GOT3 (cell line): ENCODE measurements at places on chromosomes 3 and 15.

DNA sequence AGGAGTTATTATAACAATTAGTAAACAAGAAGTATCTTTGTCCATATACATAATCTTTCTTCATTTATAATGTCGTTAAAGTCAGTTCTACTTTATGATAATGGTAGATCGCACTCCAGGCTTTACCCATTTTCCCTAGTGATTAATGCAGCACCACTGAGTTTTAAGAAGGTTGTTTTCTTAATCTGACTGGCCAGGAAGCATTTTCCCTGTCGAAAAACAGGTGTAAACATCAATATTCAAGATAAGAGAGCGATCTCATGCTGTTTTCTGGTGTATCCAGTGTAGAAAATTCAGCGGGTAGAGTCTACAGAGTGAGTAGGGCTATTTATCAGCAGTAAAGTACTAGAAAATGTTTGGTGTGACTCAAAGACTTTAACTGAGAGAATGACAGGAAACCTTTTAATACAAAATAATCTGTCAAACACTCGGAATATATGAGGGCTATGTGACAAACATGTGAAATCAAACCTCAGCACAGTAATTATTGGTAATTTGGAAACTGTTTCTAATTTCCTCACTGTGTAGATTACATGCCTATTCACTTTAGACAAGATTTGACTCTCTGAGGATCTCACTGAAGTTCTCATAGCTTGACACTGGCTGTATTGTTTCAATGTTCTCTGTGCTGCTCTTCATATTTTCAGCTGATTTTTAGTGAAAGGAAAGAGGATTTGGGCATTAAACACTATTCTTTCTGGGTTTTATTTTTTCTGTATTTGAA, 1013.2 kb downstream of the VGLL3 start:
- DNase-seq: no peak

GRCh38 chr3:158683230-158683962, 10.9 kb upstream of the LXN start:
- DNase-seq: no peak

- DNase-seq: no peak
Measured at GRCh38 chr3:57822686-57823085, 66.6 kb downstream of the SLMAP start.

- no peak for DNase-seq
Measured at GRCh38 chr15:89654301-89654761, 936 bp downstream of the KIF7 start.

- DNase-seq: no peak
Measured at GRCh38 chr3:16842272-16843270, 42.2 kb upstream of the PLCL2 start.

DNA sequence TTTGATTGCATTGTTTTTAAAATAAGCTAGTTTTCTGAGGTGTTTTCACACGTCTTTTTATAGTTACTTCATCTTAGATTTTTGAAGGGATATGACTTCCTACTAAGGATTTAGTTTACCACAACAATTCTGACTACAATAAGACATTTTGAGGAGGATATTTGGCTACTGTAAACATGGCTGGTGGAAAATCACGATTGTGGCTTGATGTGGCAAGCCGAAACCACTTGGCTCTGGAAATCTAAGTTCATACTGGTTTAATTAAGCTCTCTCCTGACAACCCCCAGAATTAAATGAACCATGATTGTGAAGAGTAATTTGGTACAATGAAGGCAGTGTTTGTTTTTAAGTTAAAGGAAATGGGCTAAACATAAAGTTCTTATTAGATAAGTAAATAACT, 30.8 kb downstream of the ST3GAL6 start:
- DNase-seq: no peak

- DNase-seq: no peak
Measured at GRCh38 chr15:33994005-33994615, 25.8 kb downstream of the CHRM5 start.

DNA sequence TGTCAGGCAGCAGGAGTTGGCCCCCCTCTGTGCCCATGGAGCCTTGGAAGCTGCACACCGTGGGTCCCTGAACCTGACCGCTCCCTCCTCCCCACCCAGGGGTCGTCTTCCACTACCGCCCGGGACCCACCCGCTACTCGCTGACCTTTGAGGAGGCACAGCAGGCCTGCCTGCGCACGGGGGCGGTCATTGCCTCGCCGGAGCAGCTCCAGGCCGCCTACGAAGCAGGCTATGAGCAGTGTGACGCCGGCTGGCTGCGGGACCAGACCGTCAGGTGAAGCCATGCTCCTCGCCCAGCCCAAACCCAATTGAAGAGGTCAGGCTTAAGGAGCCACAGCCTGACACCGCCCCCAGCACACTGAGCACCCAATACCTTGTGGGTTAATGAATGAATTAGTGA, 43.9 kb downstream of the ACAN start:
- no peak for DNase-seq

DNA sequence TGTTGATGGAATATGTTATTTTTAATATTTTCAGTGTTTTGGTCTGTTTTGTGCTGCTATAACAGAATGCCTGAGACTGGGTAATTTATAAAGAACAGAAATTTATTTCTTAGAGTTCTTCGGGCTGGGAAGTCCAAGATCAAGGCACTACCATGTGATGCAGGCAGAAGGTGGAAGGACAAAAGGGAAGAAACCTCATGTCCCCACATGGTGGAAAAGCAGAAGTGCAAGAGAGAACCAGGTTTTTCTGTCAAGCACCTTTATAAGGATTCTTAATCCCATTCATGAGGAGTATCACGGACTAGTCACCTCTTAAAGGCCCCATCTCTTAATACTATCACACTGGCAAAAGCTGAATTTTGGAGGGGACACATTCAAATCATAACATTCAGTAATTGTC, 57.9 kb upstream of the EPHB3 start:
- DNase-seq: no peak

GRCh38 chr15:63211092-63211490, 21.7 kb downstream of the RAB8B start:
- no peak for DNase-seq
